ENCODE measurements at places on chromosomes 16 and 17.

- DNase-seq: no peak
Measured at GRCh38 chr17:80811181-80812105, 180.2 kb upstream of the CHMP6 start.

DNA sequence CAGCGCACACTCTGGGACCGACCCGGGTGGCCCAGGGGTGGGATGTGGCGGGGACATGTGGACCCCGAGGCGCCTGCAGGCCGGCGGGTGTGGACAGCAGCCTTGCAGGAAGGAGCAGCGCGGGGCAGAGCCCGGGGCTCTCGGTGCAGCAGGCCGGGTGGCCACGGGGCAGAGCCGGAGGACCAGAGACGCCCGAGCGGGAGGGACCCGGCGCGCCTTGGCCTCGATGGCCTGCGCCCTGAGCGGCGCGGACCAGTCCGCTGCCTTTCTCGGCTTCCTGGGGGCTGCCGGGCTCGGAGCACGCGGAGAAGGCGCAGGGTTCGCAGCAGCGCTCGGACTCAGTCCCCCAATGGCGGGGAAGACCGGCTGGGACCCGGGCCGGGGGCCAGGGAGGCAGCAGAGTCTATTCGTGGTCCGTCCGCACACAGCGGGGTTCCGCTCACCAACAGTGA is 43.4 kb downstream of the OSBPL7 start:
- DNase-seq: no peak

DNA sequence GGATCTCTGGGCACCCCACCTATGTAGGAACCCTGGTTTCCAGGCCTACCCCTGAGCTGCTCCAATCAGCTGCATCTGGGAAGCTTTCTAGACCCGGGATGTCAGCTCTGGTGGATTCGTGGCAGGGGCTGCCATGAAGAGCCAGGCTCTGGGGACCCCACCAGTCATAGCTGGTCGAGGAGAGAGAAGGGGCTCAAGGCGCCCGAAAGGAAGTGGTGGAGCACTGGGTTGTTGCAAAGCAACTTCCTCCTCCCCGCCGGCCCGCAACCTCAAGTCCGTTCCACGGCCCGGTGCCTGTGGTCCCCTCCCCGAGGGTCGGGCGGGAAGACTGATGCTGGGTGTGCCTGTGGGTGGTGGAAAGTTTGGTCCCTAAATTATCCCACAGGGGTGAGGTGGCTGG is 10.2 kb downstream of the TBKBP1 start:
- DNase-seq: no peak

DNA sequence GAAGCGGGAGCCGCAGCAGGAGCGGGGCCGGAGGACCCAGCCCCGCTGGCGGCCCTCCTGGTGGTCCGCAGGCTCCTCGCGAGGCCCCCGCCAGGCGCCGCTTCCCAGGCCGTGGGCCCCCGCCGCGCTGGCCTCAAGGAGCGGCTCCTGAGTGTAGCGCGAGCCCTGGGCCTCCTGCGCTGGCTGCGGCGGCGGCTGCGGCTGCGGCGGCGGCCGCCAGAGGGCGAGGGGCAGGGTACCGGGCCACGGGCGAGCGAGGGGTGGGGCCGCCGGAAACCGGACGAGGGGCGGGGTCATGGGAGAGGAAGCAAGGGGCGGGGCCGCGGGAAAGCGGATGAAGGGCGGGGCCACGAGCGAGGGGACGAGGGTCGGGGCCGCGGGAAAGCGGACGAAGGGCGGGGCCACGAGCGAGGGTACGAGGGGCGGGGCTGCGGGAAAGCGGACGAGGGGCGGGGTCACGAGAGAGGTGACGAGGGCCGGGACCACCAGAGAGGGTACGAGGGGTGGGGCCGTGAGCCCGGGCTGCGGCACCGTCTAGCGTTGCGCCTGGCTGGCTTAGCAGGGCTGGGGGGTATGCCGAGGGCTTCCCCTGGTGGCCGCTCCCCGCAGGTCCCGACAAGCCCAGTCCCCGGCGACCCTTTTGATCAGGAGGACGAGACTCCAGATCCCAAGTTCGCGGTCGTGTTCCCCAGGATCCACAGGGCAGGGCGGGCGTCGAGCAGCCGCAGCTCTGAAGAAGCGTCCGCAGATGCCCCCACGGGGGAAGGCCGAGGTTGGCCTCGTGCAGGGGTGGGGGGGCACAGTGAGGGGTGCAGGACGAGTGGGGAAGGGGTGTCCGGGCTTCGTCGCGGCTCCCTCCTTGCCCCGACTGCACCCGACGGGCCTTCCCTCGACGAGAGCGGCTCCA is 1.7 kb downstream of the MYO15B start:
- peak; percentile 89 for DNase-seq

DNA sequence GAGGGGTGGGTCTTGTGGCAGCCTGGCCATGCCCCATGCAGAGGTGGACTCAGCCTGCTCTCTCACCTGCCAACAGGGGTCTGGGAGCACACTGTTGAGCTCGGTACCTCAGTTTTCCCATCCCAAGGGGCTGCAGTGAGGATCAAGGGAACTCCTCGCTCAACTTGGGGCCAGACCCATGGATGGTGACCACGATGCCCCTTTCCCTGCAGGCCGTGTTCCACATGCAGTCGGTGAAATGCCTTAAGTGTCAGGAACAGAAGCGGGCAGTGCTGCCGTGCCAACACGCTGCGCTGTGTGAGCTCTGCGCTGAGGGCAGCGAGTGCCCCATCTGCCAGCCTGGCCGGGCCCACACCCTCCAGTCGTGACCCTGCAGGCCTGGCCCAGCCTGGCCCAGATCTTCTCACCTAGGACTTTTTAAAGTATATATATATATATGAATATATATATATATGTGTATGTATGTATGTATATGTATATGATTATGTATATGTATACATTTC is 20.1 kb downstream of the UNC13D start:
- DNase-seq: no peak

GRCh38 chr16:17828012-17828411 is 357.3 kb upstream of the XYLT1 start:
- DNase-seq: no peak

DNA sequence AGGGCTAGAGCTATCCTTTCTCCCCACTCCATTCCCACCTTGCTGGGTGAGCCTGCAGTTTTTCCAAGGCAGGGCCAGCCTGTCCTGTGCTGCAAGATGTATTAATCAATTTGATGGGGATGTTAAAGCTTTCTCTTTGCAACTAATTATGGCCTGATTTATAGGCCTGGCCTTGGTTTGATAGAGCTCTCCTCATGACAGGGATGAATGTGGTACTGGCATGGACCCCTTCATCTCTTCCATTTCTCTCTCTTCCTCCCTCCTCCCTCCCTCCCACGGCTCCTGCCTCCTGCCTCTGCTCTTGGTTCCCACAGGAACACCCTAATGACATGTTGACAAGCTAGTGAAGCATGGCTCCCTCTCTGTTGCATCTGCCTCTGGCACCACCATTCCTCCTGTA is 47.2 kb upstream of the SKAP1 start:
- no peak for DNase-seq

GRCh38 chr17:43556292-43556691 is 10.2 kb upstream of the ETV4 start:
- DNase-seq: no peak

DNA sequence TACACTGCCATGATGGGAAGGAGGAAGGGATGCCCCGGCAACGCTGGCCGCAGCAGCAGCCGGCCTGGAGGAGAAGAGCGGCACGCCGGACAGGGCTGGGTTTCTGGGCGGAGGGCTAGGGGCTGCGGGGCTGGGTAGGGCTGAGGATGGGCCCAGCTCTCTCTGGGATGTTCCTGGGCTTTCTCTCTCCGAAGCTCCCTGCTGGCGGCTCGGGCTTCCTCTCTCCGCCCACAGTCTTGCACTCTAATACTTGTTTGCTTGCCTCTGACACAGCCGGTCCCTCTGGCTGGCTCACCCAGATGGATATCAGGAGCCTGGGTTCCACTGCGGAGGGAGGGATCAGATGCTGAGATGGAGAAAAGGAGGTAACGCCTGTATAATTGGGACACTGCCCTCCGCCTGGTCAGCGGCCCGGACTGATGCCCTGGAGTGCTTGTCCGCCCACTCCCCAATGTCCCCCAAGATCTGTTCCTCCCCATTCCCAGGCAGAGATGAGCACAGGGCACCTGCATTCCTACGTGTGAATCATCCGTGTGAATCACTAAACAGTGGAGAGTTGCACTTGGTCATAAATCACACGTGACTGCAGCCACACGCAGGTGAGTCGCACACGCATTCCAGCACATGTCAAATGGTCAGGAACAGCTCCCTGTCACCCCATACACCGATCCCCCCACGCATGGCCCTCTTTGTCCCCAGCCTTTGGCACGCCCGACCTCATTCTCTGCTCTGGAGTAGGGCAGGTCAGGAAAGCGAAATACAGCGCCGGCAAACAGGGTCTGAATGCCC is at the start of gene ALOXE3:
TSS of gene ALOXE3 (minus strand) at position 535 of the 789 bp plus-strand sequence. CDS start at position 11, 524 bp downstream.
- DNase-seq: no peak

- no peak for DNase-seq
Measured at GRCh38 chr17:69592692-69593350, 178.3 kb downstream of the MAP2K6 start.

DNA sequence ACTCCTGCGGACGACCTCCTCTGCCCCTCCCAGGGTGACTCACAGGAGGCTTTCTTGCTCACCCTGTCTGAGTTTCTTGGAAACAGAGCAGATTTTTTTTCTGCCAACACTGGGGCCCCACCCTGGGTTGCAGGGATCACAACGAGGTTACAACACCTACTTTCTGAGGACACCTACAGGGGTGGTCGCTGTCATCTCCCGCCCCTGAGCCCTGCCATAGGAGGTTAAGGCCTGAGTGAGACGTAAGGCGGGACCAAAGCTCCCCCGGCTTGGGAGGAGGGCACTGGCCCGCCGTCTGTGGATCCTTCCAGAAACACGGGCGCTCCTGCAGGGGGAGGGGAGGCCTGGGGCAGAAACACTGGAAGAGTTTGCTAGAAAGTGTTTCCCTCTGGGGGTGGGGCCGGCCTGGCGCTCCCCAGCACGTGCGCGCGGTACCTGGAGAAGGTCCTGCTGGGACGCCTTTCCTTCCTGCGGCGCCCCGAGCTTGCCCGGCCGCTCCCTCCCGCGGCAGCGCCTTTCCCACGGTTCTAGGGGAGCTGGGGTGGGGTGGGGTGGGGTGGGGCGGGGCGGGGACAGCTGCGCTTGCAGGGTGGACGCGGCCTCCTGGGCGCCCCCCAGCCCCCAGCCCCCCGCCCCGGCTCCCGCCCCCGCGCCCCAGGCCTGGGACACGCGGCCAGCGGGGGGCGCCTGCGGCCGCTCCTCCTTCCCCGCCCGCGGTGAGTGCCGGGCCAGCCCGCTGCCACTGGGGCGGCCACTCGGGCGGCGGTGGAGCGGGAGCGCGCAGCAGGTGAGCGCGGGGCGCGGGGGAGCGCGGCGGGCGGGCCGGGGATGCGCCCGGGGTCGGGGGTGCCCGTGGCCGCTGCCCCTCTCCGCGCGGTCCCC is 20.7 kb upstream of the ADCY7 start:
- no peak for DNase-seq
